Ureter (tissue), 1 donor: ENCODE measurements at places on chromosomes 12 and 14. TPM values are rescaled to one million over a fixed set of nuclear protein-coding genes. Genes with fewer than 3 reads are reported as not detected.

GZMH gene
- total RNA-seq, result 1.3 TPM

TMCC3 gene
- 10.1 TPM for total RNA-seq

KRT6A gene
- 28.7 TPM for total RNA-seq

DNA sequence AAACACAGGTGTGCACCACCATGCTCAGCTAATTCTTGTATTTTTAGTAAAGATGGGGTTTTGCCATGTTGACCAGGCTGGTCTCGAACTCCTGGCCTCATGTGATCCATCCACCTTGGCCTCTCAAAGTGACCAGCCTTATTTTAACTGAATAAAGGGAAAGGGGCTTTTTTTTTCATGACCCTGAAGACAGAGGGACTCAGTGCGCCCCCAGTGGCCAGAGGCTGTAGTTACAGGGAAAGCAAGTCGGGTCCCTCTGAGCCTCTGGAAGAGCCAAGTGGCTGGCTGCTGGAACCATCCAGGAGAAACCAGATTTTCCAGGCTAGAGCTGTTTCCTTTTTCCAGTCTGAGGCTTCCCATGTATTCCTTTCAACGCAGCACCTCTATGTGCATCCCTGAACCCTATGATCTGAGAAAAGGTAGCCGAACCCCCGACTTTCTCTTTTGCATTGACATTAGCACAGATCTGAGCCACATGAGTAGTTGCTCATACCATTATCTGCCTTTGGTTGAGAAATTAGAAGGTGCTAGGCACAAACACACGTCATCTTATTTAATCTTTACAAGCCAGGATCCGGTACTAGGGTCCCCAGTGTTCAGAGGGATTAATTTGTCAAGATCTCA lies 342.7 kb downstream of the CACNA1C start:
- peak; percentile 51 for DNase-seq

DNA sequence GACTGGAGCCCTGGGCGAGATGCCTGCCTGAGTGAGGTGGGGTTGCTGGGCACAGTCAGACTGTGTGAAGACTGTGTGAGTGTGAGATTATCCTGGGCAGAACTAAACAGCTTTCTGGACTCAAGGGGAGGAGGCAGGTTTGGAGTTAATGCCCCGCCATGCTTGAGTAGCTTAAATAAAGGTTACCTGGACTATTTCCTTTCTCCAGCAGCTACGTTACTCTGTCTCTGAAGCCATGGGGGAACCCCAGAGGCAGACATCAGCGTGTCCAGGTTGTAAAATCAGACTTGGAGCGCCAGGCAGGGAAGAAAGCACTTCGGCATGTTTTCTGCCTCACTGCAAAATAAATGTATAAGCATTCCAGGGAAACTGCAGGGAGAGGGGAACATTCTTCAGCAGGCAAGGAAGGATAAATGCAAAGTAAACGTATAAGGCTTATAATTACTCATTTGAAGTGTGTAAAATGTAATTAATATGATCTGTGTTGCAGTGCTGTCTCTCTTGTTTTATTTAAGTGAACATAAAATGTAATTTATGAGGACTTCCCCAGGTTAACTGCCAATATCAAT lies 129.7 kb downstream of the CHST11 start:
- DNase-seq, result no peak

DNA sequence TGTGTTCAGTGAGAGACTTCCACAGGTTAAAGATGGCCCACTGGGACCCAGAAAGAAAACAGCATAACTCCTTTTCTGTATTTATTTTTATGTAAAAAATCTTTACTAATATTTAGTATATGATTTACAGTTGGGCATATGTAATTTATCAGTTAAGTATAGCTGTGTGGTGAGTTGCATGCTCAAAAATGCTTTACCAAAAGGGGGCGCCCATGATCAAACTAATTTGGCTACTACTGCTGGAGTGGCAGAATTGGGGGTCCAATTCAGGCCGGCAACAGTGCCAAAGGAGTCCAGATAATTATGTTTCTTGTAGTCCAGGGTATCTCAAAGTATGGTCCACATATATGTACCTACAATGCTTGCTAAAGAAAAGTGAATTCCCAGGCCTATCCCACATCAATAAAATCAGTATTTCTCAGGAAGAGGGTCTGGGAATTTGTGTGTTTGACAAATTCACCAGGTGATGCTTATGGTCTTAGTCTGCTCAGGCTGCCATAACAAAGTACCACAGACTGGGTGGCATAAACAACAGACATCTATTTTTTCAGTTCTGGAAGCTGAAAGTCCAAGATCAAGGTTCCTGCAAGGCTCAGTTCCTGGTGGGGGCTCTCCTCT lies 152.0 kb downstream of the KTN1 start:
- peak; percentile 51 for DNase-seq
